Fibroblast of skin of left quadriceps (primary cell): ENCODE measurements at places on chromosomes 6 and 20.

- DNase-seq: no peak
Measured at GRCh38 chr6:43257367-43258145, 14.3 kb downstream of the TTBK1 start.

DNA sequence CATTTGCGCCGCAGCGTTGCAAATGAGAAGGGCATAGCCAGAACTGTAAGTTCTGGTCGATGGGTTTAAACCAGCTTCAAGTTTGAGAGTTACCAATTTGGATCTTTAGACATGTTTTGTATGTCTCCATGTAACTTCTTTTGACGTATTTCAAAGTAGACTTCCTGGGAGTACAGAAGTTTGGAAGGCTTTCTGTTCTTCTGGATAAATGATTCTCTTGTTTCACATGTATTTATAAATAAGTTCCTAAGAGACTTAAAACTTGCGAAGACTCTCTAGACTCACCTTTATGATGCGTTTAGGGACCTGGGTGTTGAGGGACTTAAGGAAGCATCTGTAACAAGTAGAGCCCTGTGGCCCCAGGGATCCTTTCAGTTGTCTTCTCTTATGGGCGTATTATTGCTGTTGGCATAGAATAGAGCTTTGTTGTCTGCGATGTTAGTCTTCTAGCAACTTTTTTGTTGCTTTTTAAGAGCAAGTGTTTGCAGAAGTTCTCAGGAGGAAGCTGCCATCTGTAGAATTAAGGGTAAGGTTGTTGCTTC, 1.3 kb downstream of the CDYL start:
- DNase-seq: no peak

DNA sequence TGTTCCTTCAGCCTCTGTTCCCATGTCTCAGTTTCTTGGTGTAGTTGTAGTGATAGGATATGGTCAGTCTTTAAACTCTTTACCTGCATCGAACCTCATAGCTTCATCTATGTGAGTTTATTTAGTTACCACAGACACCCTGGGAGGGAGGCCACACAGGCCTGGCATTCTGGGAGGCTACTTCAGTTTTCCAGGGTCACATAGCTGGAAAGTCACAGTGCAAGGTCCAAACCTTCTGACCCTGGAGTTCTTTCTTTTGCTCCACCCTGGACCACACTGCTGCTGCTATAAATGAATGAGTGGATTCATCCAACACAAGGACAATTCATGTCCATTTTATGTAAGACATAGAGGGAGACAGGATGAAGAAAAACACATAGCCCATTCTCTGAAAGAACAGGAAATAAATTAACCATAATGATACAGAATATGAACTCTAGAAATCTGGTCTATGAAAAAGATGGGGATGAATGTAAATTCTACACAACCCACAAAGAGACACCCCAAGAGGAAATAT, 60.8 kb downstream of the LAMA4 start:
- no peak for DNase-seq

DNA sequence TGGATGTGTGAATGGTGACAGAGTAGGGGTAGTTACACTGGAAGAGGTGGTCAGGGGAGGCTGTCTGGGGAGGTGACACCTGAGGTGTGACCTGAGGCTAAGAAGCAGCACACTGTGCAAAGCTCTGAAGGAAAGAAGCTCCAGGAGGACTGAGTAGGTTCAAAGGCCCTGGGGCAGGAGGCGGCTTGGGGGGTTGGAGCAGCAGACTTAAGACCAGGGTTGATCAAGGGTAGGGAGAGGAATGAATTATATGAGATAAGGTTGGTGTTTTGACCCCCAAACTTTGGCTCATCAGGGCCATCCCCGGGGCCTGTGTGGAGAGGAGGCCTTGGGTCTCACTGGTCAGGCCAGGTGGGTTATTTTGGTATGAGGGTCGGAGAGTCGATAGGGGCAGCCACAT, 166.1 kb downstream of the GRM4 start:
- no peak for DNase-seq

DNA sequence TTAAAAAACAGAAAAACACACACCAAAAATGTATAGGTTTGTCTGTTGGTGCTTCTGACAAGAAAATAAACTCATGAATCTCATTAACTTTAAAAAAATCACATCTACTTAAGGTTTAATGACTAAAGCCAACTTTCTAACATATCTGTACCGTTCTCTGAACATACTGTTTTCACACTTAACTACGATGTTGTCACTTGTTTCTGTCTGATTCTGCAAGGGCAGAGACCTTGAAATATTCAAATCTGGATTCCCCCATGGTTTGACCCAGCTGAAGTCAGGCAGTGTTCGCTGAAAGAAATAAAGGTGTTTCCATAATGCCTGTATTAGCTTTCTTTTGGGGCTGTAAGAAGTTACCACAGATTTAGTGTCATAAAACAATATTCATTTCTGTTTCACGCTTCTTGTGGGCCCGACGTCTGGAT, 2.7 kb upstream of the ASXL1 start:
- DNase-seq: no peak
